ENCODE measurements at places on chromosomes 3 and 15. TPM values are rescaled to one million over a fixed set of nuclear protein-coding genes. Genes with fewer than 3 reads are reported as not detected.

DNA sequence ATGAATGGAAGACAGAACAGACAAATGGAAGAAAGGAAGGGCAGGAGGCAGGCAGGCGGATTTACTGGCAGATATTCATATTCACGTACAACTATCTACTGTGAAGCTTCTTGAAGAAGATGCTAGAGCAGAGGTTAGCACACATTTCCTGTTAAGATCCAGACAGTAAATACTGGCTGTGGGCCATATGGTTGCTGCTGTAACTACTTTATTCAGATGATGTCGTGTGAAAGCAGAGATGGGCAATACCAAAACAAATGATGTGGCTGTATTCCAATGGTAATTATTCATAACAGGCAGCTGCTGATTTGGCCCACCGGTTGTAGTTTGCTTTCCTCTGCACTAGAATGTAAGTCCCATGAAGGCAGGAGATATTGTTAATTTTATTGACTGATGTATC is 115.7 kb upstream of the PRTG start:
- no peak for DNase-seq

The ANKRD34C gene
- total RNA-seq: not detected

The FOXP1 gene
- 24.7 TPM for total RNA-seq

- no peak for DNase-seq
Measured at GRCh38 chr3:80439490-80439889, 671.7 kb upstream of the ROBO1 start.

DNA sequence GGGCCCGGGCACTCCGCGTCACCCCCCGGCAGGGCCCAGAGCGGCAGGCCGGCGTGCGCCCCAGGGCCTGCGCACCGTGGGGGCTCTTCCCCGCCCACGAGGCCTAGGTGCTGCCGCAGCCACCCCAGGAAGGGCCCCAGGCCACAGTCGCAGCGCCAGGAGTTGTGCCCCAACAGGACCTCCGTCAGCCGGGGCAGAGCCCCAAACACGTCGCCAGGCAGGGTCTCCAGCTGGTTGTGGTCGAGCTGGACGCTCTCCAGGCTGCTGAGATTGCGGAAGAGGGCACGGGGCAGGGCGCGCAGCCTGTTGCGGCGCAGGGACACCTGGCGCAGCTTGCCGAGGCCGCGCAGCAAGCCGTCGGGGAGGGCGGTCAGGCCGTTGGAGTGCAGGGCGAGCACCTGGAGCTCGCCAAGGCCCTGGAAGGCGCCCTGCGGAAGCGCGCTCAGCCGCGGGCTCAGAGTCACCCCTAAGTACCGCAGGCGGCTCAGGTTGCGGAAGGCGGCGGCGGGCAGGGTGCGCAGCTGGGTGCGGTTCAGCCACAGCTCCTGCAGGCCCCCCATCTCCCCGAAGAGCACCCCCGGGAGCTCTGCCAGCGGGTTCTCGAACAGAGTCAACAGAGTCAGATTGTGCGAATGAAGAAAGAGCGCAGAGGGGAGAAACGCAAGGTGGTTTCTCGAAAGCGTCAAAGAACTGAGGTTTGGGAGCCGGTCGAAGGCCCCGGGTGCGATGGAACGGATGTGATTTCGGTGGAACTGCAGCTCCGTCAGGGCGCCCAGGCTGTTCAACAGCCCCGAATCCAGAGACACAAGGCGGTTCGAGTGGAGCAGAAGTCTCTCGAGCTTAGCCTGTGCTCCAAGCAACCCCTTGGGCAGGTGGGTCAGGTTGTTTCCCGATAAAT is 2.0 kb downstream of the GP5 start:
- peak; percentile 72 for DNase-seq

DNA sequence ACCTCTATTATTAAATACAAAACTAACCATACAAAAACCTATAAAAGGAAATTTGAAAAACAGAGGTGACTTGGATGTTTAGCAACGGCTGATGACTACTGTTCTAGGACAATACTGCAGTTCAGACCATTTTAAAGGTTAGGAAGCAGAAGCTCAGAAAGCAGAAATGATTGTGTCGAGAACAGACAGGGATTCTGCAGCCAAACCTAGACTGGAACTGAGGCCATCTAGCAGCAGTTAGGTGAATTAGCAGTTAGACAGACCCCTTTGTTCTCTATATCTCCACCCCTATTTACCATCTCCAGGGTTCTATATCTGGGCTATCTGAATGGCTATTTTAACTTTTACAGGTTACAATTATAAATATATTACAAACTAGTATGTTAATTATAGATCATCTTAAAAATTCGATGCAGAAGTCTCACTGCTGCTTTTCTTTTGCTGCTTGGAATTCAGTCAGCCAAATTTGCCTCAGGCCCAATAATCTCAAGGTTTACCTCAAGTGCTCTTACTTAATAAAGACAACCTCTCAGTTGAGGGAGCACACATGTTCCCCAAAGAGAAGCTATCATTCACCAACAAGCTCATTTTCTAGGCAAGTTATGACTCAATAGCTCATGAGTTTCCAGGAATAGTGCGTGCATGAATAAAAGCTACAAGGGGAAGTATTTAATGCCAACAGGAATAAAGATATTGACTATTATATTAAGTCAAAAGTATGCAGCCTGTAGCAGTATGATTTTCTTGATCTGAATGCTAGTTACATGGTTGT is 9.3 kb upstream of the IL1RAP start:
- DNase-seq: peak; percentile 47

The PCBP4 gene
- 29.4 TPM for total RNA-seq

The GALNT15 gene
- total RNA-seq: not detected

The MEIS2 gene
- 0.67 TPM for total RNA-seq

DNA sequence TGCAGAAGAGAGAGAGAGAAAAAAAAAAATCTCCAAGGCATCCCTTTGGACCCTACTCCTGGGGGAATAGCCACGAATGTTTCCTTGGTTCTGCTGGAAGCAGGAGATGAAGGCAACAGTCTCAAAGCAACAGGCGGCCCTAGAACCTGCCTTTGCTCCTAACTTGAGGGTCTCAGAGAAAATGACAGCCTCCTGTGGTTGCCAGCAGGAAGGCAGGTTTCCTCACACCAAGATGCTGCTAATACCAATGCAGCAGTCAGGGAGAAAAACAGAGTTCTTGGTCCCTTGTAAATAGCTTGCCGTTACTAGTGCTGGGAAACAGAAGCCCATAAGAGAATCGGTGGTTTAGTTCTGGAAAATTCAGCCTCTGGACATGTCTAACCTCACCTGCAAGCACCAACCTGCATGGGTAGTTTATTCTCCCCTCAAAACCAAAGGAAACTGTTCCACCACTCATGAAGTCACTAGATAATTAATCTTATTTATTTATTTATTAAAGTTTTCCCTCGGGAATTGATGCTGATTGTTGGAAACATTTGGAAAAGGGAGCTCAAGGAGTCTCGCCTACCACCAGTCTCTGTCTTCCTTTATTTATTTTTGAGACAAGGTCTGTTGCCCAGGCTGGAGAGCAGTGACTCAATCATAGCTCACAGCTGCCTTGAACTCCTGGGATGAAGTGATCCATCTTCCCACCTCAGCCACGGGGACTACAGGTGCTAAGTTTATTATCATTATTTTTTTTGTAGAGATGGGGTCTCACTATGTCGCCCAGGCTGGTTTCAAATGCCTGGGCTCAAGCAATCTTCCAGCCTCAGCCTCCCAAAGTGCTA is 883 bp upstream of the FRMD4B start:
- peak; percentile 34 for DNase-seq

All from H7 (cell line).